ENCODE measurements at places on chromosomes 6 and 20.
A peak's percentile ranks its signal among the peaks of the same experiment; 100 is the strongest.

DNA sequence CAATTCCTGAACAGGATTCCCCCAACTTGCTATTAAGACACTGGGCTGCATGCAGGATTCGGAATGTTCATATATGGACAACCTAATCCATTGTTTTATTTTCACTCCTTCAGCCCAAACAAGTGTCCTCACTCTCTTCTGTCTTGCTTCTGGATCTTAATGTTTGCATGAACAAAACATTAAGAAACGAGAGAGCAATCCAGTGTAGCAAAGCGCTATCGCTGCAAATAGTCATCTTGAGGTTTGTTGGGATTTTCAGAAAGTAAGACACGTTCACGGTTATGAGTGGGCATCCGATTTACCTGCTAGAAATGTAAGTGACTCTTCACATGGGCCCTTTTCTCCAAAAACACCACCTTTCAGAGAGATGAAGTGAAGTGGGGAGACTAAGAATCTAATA lies 156.4 kb downstream of the MBOAT1 start:
- no peak for DNase-seq

DNA sequence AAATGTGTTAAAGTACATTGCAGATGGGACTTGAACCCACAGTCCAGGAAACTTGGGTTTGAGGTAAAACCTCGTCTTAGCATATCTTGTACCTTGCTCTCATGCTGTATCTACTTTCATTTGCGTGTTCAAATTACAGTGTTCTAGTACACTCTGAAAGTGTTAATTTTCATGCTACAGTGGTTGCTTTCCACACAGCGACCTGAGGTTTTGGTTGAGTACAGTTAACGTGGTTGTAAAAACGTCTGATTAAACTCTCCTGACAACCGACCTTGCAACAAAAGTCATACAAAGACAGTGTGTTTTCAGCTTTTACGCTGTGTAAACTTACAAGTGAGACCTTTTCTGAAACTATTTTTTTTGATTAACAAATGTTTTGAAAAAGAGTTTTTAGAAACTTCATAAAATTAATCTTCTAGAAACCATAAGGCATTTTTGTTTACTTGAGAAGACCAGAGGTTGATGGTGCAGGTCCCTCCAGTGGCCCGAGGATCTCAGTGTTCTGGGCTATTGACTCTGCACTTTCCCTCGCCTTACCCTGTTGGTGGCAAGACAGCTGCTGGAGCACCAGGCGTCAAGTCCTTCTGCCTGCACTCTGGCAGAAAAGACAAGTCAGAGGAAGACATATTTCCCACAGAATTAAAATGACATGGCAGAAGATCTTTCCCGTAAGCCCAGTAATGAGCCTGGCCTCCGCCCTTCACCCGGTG lies 334.0 kb downstream of the THBS2 start:
- DNase-seq, result no peak

- DNase-seq, result peak; percentile 62
These were observed 3.4 kb upstream of the SYS1 start for GRCh38 chr20:45359406-45360148.

DNA sequence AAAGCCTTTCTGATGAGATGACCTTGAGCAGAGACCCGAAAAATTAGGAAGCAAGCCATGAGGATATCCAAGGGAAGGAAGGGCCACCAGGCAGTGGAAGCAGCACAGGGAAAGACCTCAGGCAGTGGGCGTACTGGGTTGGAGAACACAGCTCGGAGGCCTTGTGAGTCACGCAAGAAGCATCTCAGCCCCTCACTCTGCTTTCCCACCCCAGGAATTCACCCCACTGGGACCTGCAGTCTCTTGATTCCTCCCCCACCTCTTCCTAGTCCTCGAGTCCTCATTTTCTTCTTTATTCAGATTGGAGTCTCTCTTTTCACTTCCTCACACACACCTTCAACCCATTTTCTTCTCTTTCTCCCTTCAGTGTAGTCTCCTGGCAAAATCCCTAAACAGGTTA lies 27.0 kb downstream of the RPRD1B start:
- no peak for DNase-seq

GRCh38 chr20:845941-846893 lies 12.7 kb downstream of the FAM110A start:
- no peak for DNase-seq

- DNase-seq, result no peak
These were observed 84.2 kb upstream of the BHLHE23 start for GRCh38 chr20:63090682-63091571.

GRCh38 chr6:142409794-142410193 lies 108.0 kb downstream of the ADGRG6 start:
- no peak for DNase-seq

- DNase-seq, result peak; percentile 31
These were observed 6.5 kb upstream of the ZSCAN9 start for GRCh38 chr6:28218312-28219248.

DNA sequence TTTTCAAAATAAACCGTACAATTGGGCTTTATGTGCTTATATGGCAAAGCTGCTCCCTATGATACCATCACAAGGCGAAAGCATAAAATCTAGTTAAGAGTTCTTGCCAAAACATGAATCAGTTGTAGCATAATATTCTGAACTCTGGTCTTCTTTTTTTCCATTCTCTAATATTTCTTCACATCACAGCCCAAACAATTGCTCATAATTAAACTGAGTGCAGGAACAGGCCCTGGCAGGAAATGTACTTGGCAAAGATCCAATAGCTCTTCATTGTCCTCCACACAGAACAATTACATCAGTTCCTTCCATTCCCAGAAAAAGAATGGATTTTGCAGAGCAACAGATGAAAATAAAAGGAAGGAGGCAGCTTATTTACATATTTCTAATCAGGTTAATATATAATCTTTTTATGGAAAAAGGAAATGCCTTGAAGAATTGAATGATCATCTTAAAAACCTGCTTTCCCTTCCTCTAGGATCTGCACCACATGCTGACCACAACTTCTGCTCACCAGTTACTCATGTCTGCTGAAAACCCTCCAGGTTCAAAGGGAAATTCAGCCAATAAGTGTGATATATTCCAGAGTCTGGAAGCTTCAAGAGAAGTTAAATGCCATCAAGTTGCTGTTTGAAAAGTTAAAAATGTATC lies 123.3 kb upstream of the COL21A1 start:
- DNase-seq, result peak; percentile 88

DNA sequence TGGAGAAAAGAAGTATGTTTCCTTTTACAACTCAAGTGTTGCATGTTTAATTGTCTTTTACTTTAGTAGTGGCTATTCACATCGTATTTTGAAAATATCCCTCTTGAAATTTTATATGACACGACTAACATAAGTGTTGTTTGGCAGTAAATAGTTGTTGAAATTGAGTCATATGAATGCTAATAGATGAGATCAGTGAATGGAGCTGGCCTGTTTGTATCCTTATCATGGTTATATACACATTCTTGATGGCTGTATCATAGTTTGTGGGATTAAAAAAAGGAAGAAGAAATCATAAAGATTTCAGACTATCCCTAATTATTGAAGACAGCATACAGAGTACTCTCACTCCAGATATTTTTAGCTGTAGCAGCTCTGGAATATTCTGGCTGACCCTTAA lies 8.2 kb upstream of the RAE1 start:
- no peak for DNase-seq

DNA sequence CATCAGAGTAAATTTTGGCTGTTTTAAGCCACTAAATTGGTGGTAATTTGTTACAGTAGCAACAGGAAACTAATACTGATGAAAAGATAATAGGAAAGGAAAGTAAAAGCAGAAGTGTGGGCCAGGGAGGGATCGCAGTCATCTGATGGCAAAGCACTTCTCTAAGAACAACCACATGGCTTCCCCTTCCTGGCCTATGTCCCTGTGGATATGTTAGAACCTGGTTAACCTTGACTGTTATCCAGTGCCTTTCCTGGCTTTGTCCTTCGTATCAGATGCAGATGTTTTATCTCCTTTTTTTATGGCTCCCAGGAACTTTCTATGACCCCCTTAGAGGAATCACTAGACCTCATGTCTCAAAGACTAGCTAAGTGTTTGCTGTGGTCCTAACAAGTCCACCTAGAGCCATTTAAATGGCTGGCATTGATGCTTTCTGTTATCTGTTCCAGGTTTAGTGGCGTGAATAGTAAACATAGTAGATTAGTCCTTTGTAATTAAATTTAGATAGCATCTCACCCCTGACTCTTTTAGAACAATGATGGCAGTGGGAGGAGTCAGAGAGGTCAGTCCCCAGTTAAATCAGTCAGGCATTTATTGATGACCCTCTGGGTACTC lies 79.2 kb upstream of the PHACTR2 start:
- DNase-seq, result no peak

- no peak for DNase-seq
These were observed 141.1 kb upstream of the SLC24A3 start for GRCh38 chr20:19071446-19071725.

GRCh38 chr6:149477544-149477943 lies 7.3 kb downstream of the ZC3H12D start:
- DNase-seq, result no peak

- DNase-seq, result no peak
These were observed 119.0 kb downstream of the RTN4IP1 start for GRCh38 chr6:106510090-106510970.

DNA sequence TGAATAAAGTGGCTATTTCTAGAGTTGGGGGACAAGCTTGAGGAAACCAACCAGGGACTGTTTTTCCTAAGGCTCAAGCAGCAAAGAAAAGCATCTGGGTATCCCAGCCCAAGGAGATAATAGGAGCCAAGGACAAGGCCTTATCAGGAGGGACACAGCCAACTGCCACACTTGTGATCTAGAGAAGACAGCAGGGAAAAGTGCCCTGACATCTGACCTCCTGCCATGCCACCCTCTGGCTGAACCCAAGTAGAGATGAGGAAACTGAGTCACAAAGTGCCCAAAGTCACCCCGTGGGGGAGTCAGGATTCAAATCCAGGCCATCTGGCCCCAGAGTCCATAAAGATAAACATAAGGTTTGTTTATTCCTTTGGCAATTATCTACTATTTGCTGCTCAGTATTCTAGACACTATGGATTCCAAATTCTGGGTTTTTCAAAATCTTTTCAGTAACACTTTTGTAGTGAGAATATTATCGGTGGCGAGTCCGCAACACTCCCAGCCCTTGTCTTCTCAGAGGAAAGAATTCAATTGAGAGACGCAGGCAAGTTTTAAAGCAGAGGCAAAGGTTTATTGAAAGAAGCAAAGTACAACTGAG lies 3.5 kb upstream of the LBP start:
- no peak for DNase-seq

DNA sequence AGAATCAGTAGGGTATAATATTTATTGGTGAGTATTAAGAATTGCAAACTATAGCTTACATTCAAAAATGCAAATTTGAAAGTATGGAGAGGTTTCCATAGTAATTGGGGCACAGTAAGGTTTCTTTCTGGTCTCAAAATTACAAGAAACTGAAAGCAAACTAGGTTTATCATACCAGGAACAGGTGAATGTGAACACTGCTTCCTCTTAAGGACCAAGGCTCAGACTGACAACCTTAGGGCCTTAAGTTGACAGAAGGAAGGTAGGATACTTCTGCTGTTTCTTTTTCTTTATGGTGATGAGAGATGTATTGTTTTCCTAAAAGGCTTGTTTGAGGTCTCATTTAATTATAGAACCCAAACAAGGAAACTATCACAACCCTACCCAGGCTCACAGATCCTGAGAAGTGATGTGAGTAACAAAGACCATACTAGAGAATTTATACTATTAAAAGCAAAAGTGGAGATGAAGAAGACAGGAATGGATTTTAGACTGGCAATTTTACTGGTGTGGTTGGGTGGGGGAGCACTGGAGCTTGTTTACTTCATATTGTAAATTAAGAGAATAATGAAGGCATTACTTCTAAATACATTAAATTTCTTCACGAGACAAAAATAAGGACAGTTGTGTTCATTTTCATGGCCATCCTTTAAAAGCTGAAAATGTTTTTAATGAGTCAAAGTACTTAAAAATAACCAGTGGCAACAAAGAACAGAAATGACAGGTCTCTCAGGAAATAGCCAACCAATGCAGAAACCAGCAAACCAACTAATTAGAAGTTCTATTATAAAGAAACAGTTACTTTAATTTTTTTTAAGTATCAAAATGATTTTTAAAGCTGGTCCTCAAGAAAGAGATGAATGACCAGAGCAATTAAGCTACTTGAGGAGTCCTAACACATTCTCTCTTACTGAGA lies 21.3 kb downstream of the STAU1 start:
- no peak for DNase-seq

GRCh38 chr6:39054577-39055142 lies 6.1 kb downstream of the GLP1R start:
- no peak for DNase-seq

DNA sequence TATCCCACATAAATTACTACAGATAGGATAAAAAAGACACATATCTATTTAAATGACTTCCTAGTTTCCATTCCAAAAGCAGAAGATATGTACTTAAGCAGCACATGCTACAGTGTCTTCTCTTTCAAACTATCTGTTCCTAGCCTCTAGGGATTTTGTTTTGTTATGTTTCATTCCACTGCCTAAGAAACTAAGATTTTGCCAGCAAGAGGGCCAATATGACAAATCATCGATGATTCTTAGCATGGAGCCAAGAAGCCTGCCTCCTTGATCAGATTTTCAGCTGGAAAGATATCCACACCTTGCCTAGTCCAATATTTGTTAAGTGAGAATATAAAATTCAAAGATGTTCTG lies 7.0 kb downstream of the SNX5 start:
- no peak for DNase-seq

GRCh38 chr6:15368186-15368585 lies 122.3 kb downstream of the JARID2 start:
- DNase-seq, result no peak

DNA sequence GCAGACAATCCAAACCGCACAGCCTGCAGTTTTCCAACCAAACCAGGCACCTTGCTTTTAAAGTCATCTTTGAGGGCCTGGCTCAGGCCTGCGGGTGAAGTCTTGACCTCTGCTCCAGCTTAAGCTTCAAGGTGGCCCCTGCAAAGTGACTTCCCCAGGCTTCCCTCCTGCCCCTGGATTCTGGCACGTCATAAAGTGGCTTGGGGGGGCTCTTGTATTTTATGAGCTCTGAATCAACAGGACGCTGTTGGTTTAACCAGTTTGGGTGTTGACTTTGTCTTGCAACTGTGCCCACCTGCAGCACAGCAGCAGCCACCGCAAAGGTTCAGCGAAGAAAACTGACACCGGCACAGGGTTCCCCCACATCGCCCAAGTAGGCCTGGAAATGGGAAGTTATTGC lies 81.2 kb downstream of the NFATC2 start:
- no peak for DNase-seq

GRCh38 chr6:161682982-161683381 lies 409.1 kb upstream of the AGPAT4 start:
- no peak for DNase-seq

- no peak for DNase-seq
These were observed 90.0 kb upstream of the BACH2 start for GRCh38 chr6:90386399-90387382.

GRCh38 chr6:42963855-42964605 lies 3.5 kb downstream of the GNMT start:
- no peak for DNase-seq

GRCh38 chr6:7762760-7763159 lies 36.9 kb downstream of the BMP6 start:
- no peak for DNase-seq

GRCh38 chr6:11042025-11042749 lies 1.9 kb downstream of the ELOVL2 start:
- DNase-seq, result no peak
